Right cardiac atrium (tissue), 5 donors: ENCODE measurements at places on chromosomes 6 and 20. TPM values are rescaled to one million over a fixed set of nuclear protein-coding genes. Genes with fewer than 3 reads are reported as not detected.
A peak's percentile ranks its signal among the peaks of the same experiment; 100 is the strongest.

GRCh38 chr6:100886076-100886475, 4.9 kb upstream of the ASCC3 start:
- no peak for DNase-seq

The PKHD1 gene
- total RNA-seq = 0.03 TPM

GRCh38 chr20:460707-461106, 1.6 kb downstream of the TBC1D20 start:
- no peak for DNase-seq

DNA sequence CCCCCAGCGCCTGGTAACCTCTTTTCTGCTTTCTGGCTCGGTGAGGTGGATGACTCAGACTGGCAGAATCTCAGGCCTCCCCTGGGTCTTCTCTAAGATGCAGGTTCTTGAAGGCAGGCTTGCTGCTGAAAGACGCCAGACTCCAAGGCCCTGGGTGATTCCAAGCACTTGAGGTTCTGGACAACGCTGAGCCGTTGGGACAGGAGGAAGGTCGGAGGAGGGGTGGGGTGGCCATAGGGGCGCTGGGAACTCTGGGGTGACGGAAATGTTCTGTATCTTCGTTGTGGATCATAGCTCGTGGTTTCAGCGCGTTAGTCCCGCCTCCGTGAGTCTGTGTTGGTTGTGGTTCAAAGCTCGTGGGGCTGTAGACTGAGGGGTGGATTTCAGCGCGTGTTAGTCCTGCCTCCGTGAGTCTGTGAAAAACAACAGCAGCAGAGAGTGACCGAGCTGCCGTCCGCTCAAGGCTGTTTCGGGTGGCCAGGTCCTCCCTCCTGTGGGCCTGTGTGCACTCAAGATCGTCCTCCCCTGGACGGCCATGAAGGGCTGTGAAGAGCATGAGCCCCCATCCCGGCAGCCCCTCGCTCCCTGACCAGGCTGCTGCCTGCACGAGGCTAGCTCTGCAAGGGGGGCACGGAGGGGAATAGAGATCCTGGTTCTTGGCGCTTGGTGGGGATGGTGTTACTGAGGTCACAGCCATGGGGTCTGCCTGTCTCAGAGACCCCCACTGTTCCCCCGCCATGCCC, 7.7 kb downstream of the NTSR1 start:
- no peak for DNase-seq

- no peak for DNase-seq
Observed at GRCh38 chr6:129597023-129597713, 112.8 kb downstream of the ARHGAP18 start.

DNA sequence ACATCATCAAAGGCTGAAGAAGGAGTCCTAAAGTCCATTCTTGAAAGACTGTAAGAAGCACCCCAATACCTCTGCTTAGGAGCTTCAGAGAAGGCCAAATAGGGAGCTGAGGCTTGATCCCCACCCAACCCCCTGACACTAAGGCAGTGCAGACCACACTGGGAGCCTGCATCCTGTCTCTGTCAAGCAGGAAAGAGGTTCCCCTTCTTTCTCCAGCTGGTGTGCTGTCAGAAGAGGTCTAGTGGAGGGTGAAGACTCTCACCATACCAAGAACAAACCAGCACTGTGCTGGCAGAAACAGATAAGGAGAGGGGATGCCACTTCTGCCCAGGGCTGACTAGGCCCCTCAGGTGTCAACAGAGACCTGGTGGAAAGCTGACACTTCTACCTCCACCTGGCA, 19.9 kb downstream of the GZF1 start:
- DNase-seq = no peak

The PRSS35 gene
- total RNA-seq = 9.4 TPM

The CD40 gene
- 11.6 TPM for total RNA-seq

- DNase-seq = no peak
Observed at GRCh38 chr20:2617099-2617714, 35.2 kb upstream of the NOP56 start.

- no peak for DNase-seq
Observed at GRCh38 chr20:11582060-11582459, 335.6 kb upstream of the BTBD3 start.

- no peak for DNase-seq
Observed at GRCh38 chr20:1267809-1268374, 1.8 kb downstream of the SNPH start.

DNA sequence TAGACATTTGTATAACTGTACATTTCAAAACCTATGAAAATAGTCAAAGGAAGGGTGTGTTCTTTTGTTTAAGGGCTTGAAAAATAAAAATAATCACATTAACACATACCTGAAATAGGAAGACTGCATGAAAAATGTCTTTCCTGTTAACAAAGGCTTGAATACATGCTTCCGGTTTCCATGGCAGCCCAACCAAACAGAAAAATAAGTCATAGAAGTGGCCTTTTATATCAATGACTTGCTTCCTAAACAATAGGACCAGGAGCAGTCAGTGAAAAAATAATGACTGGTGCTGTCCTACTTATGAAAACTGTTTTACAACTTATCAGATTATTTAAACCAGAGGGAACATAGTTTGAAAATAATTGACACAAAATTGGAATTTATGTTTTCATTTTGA, 412.6 kb upstream of the PLCB4 start:
- DNase-seq = no peak

The C6orf141 gene
- total RNA-seq = 0.49 TPM

DNA sequence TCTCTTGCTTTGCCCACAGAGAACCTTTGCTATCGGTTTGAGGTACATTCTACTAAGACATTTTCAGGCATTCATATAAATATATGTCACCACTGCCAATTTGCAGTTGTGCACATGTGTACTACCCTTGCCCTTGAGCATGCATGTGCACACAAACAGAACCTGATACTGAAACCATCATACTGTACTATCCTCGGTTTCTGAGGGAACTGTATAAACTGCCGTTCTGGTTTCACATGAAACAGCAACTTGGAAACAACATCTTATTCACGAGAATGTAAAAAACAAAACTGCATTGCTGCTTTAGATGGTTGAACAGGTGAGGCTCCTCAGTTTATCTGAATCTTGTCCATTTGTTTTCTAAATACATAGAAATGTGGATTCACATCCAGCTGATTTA, 151.2 kb upstream of the TMEM170B start:
- no peak for DNase-seq

DNA sequence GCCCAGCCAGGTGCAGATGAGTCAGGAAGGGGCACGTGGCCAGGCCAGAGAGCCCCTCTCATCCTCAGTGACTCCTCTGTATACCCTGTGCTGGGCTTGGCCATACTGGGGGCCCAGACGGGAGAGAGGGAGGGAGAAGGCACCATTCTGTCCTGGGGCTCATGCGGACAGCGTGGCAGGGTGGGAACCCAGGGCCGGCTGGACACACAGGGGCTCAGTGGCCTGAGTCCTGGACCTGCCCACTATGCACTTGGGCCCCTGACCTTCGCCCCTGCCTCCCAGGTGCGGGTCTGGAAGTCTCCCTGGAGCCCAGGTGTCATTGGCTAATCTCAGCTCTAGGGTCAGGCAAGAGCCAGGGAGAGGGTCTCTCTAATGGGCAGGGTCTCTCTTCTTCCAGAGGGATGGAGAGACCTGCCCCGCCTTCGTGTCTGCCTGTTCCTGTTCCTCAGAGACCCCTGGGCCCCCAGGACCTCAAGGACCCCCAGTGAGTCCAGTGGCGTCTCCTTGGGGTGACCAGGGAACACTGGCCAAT, 27.7 kb downstream of the COL20A1 start:
- DNase-seq = no peak

DNA sequence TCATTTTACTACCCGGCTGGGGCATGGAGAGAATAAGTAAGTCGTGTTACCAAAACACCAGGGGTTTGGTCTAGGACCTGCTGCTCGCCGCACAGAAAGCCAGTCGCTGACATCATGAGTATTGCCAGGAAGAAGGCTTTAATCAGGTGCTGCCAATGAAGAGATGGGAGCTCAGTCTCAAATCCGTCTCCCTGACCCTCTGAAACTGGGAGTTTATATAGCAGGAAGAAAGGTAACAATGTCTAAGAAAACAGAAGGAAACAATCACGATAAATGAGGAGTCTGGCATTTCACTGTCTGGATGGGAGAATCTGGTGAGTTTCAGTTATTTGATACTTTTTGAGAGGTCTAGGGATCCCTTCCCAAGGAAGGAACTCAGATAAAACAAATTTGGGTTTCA, 437.9 kb upstream of the JARID2 start:
- no peak for DNase-seq

The GPX5 gene
- total RNA-seq = not detected

DNA sequence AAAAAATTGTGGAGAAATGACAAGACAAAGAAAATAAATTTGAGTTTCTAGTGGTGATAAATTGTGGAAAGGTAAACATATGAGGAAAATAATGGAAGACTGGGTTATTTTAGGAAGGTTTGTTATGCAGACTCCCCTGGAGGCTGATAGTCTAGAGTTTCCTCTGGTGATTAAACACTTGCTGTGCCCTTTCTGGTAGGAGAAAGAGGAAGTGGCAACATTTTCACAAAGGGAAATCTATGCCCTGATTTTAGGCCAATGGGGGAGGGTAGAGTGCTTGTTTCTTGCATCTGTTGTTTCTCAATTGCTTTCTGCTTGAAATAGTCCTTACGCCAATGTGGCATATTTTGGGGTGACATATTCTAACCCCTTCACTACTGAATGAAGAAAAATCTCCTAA, 129.1 kb upstream of the DOK5 start:
- DNase-seq = no peak

The OR2J3 gene
- not detected for total RNA-seq

DNA sequence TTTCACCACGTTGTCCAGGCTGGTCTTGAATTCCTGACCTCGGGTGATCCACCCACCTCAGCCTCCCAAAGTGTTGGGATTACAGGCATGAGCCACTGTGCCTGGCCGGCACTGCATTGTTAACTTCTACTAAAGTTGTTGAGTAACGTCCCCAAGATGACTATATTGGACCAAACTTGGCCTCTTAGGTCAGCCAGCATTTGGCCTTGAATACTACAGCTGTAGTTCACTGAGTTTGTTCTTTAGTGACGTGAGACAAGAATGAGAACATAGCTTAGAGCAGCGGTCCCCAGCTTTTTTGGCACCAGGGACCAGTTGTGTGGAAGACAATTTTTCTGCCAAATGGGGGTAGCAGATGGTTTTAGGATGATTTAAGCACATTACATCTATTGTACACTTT, 237.1 kb downstream of the TBC1D7 start:
- no peak for DNase-seq

The PTGIS gene
- total RNA-seq = 98.4 TPM

The NMBR gene
- not detected for total RNA-seq

DNA sequence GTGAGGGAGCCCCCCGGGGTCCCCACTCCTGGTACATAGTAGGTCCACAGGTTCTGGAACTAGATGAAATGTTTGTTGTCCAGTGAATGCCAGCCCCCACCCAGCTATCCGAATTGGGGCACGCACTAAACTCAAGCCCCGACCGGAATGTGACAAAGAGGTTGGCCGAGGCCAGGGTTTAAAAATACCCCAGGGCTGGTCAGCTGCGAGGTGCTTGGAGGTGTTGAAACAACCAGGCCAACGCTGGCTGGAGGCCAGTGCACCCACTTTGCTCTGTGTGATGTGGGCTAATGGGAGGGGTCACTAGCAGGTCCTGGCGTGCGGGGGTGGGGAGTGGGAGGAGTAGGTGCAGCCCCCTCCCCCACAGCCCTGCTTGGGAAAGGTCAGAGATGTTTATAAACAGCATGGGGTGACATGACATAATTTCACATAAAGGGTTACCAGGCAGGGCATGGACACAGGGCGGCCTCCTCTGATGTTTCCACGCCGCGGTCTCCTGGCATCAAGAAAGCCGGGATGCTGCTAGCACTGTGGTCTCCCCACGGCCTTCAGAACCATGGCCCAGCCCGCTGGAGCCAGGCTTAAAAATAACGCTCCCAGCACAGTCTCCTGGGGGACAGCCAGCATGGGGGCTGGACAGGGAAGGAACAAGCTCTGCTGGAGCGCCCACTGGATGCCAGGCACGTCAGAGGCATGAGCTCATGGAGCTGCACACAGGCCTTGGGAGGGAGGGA, 111.2 kb upstream of the PTPN1 start:
- DNase-seq = peak; percentile 80

GRCh38 chr6:158009114-158009891, 27.6 kb downstream of the SYNJ2 start:
- peak; percentile 83 for DNase-seq

GRCh38 chr6:170522565-170523183, 30.4 kb downstream of the PSMB1 start:
- DNase-seq = no peak

The PDCD2 gene
- total RNA-seq = 36.4 TPM

The NKX2-2 gene
- total RNA-seq = not detected

- no peak for DNase-seq
Observed at GRCh38 chr6:88246654-88247053, 80.5 kb upstream of the CNR1 start.

GRCh38 chr6:108492131-108492766, 68.5 kb upstream of the FOXO3 start:
- DNase-seq = no peak
